ENCODE measurements at places on chromosomes 12 and 14.

- no peak for DNase-seq
Measured at GRCh38 chr12:116606397-116606796, 47.2 kb downstream of the MAP1LC3B2 start.

- no peak for DNase-seq
Measured at GRCh38 chr12:127130506-127131124, 1136.4 kb upstream of the TMEM132C start.

- no peak for DNase-seq
Measured at GRCh38 chr14:27392153-27392552, 794.3 kb upstream of the NOVA1 start.

GRCh38 chr14:93914278-93914677 is 12.9 kb upstream of the FAM181A start:
- DNase-seq = peak; percentile 30

DNA sequence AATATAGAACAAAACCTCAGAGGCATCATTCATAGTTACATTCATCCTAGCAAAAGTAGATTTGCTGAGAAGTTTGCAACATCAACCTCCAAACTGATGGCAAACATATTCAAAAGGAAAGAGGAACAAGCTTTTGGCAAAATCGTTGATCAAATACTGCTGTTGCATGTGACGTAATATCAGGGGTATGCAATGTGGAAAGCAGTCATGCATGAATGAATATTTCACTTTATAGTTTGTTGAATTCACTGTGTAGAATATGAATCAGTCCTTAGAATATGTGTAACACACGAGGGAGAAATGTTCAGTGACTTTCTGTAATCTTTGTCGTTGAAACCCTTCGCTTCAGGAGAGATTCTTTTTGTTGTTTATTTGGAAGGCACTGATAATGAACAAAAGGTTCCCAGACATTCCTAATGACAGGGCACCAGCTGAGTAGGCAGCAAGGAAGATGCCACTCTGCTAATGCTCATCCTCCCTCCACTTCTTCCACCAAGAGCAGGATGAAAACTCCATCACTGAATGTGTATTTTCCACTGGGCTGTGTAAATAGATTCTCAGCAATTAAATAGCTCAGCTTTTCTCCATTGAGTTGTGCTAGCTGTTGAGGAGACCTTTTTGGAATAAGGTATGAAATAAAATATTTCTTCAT is 126.1 kb downstream of the PELI2 start:
- DNase-seq = no peak

- DNase-seq = no peak
Measured at GRCh38 chr12:118981285-118982211, at the start of gene SRRM4. SRRM4 (plus strand) TSS chr12:118981541; CDS start chr12:118981883, 342 bp downstream.

- DNase-seq = no peak
Measured at GRCh38 chr12:32116897-32117296, 10.2 kb downstream of the BICD1 start.

- DNase-seq = no peak
Measured at GRCh38 chr14:76706811-76707210, 54.5 kb upstream of the VASH1 start.

- peak; percentile 32 for DNase-seq
Measured at GRCh38 chr12:124774054-124774461, 89.6 kb downstream of the SCARB1 start.

- no peak for DNase-seq
Measured at GRCh38 chr14:75370416-75371205, 57.2 kb upstream of the JDP2 start.

- DNase-seq = no peak
Measured at GRCh38 chr12:94689002-94689645, 38.8 kb upstream of the TMCC3 start.

DNA sequence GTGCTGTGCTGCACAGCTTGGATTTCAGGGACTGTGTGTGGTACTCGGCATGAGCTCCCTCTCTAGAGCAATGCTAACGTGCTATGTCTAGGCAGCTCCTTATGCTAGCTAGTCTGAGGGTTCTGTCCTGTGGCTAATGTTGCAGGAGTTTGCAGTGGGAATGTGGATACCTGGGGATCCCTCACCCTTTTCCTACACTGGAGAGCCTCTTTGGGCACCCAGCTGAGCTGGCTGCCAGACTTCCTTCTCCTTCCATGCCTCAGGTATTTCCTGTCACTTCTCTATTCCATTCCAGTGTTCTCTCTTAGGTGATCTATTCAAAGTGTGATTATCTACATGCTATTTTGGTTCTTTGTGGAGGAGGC is 64.9 kb downstream of the FBXO33 start:
- no peak for DNase-seq

DNA sequence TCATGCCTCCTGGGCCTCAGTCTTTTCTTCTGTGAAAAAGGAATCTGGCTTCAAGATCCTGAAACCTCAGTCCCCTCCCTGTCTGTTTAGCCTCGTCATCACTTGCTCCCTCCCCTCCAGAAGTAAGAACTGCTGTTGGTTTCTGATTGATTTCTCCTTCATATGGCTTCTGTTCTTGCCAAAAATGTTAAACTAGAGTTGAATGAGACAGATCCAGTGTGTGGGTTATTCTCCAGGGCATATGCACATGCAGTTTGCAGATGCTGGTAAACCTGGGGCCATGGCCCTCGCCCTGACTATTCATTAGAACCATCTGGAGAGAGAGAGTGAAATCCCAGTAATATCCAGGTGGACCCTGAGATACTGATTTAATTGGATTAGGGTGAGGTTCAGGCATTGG is 175.1 kb downstream of the TMEM132C start:
- no peak for DNase-seq

DNA sequence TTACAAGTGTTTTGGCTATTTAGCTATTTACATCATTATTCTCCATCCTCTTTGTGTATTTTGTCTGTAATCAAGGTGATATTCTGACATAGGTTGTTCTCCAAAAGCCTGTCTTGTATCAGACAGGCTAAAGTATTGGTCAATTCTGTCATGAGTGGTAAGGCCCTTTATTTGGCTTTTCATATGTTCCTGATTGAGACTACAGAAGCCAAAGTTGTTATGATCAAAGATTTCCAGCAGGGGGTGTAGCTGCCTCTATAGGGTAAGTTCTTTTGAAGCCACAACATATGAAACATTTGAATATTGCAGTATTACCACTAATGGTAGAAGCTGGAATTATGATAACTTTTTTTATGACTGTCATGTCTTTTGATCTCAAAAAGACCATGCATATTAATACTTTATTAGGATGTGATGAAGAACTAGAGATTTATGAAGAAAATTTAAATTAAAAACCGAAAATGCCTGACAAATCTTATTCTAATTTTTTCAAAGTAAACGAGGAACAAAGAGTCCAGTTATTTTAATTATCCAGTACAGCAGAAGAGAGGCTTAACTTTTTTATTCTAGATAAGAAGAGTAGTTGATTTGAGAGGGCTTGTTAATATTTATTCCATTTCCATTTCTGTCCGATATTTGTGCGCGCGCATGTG is 3.4 kb upstream of the ARHGAP5 start:
- peak; percentile 54 for DNase-seq

DNA sequence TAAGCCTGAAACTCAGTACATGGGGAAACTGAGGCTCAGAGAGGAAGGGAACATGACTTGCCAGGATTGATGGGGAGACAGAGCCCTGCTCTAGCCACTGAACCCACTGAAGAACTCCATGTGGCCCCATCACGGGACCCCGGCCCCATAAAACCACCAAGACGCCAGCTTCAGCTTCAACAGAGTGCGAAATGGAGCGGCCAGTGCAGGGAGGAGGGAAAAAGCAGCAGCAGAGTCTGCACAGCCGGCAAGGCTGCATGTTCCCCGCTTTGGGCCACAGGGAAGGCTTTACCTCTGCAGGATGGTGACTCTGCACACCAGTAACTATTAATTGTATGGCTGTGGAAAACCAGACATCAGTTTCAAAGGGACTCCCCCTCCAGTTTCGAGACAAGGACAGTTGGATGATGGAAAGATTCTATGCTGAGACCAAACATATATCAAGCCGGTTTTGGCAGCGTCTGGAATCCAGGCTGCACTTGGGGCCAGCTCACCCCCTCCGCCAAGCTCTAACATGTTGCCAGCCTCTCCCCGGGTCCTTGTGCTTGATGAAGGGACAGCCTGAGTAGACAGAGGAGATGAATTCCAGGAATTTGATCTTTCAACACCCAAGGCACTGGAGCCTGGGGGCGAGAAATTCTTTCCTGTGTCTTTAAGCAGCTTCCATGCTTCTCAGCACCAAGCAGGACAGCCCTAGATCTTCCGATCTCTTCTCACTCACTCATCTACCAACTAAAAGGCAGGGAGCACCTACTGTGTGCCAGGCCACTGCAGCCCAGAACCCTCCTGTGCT is 55.7 kb upstream of the BCL11B start:
- no peak for DNase-seq

DNA sequence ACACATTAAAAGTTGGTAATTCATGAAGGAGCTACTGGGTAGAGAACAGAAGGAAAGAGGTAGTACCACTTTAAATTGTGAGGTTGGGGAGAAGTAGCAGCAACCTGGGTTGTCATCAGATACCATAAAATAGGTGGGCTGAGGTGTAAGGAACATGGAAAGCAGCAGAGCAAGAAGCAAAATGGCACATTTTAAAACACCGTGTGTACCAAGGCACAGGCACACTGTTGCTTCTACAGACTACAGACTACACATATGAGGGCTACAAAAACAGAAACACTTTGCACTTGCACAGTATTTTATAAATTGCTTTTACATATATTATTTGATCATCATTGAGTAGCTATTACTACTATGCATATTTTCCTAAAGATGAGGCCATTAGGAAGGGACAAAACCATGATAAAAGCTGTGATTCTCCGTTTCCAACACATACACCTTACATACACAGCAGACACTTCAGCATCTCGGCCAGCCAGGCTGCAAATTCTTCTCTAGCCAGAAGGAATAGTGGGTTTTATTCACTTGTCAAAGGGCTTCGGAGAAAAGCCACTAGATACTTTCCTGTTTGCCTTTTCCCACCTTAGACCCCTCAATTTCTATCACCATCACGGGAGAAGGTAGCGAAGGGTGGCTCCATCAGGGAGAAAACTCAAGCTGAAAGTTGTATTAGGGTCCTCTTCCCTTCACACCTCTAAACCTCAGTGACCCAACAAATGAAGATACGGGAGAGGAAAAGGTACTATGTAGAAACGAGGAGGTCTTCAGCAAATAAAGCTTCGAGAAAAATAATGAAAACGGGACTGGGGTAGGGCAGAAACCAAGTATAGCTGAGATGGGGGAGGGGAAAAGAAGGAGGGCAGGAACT is 1.6 kb downstream of the PYM1 start:
- DNase-seq = no peak

GRCh38 chr12:105228494-105228893 is 7.5 kb downstream of the APPL2 start:
- no peak for DNase-seq

GRCh38 chr14:95101736-95102679 is 55.3 kb downstream of the DICER1 start:
- DNase-seq = no peak

DNA sequence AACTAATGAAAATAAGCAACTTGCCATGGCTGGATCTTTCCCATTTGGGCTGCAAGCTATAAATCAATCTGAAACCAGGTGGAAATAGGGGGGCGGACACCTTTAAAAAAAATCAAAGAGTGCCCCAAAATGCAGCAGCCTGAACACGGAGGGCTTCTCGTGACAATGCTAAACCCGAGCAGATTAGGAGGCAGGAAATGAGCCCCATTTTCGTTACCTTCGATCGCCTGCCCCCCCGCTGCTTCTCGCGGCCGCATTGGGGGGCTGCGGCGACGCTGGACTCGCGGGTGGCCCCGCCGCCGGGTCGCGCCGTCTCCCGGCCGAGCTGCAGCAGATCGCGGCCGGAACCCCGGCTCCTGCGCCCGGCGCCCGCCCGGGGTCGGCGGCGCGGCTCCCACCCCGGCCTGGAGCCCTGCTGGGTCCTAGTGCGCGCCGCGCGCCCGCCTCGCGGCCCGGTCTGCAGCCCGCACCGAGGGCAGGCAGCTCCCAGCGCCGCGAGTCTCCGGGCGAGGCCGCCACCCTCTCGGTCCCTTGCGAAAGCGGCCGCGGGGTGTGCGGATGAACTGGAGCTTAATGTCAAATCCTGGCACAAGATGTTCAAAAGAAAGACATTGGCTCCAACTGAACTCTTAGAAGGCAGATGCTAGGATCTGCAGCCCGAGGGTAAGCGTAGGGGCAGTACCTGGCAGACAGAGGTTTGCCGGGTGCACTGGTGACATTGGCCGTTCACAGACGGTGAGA is 201.9 kb upstream of the FOXN3 start:
- peak; percentile 77 for DNase-seq

DNA sequence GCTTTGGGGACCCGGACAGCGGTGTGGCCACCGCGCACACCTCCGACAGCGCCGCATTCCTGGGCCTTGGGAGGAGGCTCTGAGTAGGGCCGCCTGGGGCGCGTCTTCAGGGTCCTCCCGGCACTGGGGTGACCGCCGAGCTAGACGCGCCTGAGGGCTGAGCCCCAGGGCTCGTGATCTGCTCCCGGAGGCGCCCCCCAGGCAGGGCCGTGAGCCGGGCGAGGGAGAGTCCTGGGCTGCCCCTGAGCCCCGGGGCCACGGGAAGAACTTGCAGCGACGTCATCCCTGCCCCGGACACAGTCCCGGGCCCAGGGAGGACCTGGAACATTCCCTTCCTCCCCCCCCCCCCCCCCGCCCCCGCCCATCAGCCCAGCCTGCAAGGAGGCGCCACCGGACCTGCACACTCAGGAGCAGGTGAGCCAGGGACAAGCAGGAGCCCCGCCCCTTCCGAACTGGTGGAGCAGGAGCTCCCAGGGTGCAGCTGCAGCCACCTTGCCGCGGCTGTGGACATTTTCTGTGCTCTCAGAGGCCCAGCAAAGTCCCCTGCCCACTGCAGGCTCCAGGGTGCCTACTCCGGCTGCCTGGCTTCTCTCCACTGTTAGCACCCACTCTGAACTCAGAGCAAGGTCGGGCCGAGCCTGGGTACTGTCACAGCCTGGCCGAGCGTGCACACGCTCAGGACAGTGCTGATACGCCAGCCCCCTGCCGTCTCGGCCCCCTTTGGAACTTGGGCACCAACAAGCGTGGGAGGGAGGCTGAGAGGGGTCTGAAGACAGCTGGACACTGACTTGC is 50.7 kb downstream of the A2M start:
- DNase-seq = no peak

- DNase-seq = no peak
Measured at GRCh38 chr14:68459480-68460136, 333.3 kb downstream of the ZFP36L1 start.

DNA sequence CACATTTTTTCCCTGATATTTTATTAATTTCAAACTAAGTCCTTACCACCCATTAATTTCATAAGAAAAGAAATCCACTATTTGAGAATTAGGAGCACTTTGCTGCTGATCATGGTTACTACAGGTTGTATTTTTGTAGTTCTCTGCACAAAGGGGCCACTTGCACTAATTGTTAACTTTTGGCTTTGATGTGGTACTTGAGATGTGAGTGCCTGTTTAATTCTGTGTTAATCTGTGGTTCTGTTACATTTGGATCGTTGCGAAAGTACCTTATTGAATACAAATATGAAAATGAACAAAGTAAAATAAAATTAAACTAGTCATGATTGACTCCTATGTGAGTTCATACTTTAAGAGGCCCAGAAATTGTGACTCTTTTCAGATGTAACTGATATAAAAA is 374.9 kb upstream of the RGS6 start:
- no peak for DNase-seq

- DNase-seq = no peak
Measured at GRCh38 chr14:101980700-101981099, 16.3 kb downstream of the DYNC1H1 start.

- no peak for DNase-seq
Measured at GRCh38 chr12:111297703-111298426, 71.0 kb downstream of the PHETA1 start.

All from activated CD4-positive, alpha-beta memory T cell treated with anti-CD3 and anti-CD28 coated beads, Interleukin-2, amount 10 ng/mL, durations not matched to agents 7 days and 5 days (primary cell).